ENCODE measurements at places on chromosomes 12 and 14. TPM values are rescaled to one million over a fixed set of nuclear protein-coding genes. Genes with fewer than 3 reads are reported as not detected.

DNA sequence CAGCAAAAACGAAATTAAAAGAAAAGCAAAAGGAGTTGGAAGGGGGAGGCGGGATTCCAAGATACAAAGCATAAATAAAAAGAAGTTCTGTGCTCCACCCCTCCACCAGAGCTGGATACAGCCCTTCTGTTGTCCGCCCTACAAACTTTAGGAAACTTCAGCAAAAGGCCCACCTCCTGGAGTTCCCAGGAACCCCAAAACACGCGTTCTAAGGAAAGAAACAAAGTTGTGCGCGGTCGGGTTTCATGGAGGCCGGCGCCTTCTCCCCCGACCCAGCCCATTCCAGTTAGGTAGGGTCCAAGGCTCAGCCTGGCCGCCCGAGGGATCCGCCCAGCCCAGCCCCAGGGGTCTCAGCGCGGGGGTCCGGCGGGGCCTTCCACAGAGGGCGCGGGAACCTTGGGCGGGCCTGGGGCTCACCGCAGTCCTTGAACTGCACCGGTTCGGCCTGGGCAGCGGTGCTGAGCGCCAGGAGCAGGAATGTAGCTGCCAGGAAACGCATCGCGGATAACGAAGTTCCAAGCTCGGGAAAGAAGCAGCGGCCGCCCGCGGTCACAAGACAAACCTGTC lies at the start of gene NPC2:
Gene NPC2 (minus strand): TSS at position 530 of the 567 bp plus-strand sequence. CDS start 31 bp downstream, at position 499.
- DNase-seq, result peak; percentile 32

Gene LMNTD1
- 0.32 TPM for polyA plus RNA-seq

GRCh38 chr12:57276935-57277563 lies 26.1 kb upstream of the STAC3 start:
- no peak for DNase-seq

Gene MANSC4
- not detected for polyA plus RNA-seq

DNA sequence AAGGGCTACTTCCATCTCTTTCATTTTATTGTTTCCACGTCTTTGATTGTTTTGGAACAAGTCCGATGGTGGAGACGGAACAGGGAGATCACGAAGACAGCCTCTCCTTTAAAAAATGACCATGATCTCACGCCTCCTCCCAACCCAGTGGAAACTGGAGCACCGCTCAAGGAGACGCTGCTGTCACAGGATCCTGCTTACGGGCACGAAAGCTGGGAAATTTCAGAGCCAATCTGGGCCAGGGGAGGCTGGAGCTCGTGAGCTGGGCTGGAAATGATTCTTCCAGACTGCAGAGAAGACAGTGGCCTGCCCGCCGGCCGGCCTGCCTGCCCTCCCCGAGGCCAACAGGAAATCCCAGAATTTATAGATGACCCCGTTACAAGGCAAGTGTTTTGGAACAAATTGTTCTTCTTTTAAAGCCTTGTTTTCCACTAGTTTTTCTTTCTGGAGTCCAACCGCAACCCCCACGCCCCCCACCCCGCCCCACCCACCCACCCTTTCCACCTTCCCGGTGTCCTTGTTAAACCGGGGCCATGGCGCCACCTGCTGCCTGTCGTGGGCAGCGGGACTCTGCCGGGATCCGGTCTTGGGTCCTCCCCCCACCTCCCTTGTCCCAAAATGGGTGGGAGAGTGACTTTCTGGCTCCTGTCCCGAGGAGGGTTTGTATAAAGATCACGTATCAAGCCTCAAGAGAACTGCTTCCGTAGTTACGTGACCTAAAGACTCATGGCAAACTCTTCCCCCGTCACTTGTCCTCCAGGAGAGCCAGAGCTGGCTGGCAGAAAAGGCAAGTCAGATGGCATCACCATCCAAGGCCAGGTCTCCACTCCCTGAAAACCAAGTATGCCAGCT lies 40.3 kb downstream of the MAP1LC3B2 start:
- DNase-seq, result no peak

GRCh38 chr12:96170328-96170727 lies 23.8 kb upstream of the ELK3 start:
- no peak for DNase-seq

Gene KRT85
- not detected for polyA plus RNA-seq

DNA sequence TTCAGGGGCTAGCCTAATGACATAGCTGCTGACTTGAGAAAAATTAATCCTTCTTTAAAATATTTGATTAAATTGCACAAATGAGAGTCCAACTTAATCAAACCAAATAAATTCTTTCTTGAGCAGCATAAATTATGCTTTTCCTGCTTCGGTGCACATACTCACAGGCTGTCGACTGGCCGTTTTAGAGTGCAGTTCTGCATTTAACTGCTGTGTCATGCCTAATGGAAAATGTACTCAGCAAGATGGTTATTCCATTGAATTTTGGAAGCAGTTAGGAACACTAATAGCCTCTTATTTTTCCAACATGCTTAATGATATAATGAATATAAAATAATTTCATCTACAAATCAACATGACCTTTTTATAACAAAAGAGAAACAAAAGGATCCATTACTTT lies 266.1 kb upstream of the LRIG3 start:
- no peak for DNase-seq

Gene ANO2
- polyA plus RNA-seq, result 3.9 TPM

- DNase-seq, result no peak
Measured at GRCh38 chr12:3253682-3254275, 176.6 kb downstream of the TSPAN9 start.

DNA sequence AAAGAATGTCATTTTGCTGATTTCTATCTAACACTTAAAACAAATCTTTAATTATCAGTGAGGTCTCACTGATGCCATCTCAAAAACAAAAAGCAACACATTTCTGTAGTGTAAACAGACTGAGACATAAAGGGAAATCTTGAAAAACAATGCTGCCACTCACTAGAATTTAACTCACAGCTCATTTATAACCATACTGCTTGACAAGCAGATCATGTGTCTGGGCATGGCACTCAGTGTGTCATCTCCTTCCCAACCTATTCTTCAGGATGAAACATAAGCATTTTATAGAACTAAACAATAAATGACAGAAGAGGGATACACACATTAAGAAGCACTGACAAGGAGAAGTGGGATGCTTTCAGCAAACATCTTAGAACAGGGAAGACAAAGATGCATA lies 22.4 kb downstream of the ATF7 start:
- no peak for DNase-seq

DNA sequence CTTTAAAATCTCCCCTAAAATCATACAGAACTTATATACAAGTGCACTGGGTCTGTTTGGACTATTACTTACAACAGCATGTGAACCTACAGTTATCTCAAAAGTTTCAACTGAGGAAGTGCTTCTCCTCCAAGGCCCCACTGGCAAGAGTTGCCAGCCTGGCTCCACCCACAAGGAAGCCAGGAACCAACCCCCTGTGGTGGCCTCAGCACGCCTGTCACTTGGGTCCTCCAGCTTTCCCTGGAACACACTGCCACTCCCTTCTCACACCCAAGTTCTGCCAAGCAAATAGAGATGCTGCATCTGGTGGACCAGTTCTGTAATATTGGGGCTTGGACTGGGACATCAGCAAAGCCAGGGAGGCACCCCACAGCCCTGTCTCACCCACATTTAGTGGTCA lies 115.4 kb downstream of the GCH1 start:
- DNase-seq, result no peak

GRCh38 chr12:8779862-8780261 lies 42.6 kb upstream of the A2ML1 start:
- no peak for DNase-seq

DNA sequence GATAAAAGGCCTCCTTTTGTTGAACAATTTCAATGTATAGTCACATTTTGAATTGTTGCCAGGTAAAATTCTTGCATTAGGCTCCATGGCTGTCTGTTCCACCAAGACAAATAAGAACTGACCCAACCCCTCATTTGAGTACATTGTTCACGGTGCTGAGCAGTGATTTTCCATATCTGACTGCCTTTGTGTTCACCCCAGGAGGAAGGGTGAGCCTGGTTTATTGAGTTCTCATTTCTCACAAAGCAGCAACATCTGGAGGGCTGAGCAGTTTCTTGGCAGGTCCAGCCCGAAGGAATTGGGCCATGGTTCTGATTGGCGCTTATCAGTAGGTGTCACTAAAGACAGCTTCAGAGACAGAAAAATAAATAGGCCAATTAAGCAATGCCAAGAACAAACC lies 149.1 kb downstream of the BMP4 start:
- DNase-seq, result no peak
